Activated T-cell treated with anti-CD3 and anti-CD28 coated beads for 24 hours (primary cell): ENCODE measurements at places on chromosomes 5 and 9.

- DNase-seq: no peak
These were observed 58.2 kb downstream of the ESM1 start for GRCh38 chr5:54927097-54927746.

GRCh38 chr9:21994556-21995005 lies at the start of gene CDKN2B-AS1:
Gene CDKN2B-AS1, plus strand, starts transcription at chr9:21994791.
- no peak for DNase-seq

DNA sequence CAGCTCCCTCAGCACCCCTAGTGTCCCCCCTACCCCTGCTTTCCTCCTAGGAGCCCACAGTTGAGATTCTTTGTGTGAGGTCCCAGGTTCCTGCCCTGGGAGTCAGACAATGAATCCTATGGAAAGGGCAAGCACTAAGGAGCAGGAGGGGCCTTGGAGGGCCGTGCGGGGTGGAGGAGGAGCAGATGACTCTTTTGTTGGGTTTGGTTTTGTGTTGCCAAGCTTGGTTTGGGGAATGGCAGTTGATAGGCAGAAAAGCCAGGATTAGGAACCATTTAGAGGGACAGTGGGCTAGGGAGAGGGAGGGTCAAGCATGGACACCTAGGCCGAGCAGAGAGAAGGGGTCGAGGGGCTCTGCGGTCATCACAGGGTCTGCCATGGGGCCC lies 61.6 kb upstream of the SPTLC1 start:
- DNase-seq: no peak

DNA sequence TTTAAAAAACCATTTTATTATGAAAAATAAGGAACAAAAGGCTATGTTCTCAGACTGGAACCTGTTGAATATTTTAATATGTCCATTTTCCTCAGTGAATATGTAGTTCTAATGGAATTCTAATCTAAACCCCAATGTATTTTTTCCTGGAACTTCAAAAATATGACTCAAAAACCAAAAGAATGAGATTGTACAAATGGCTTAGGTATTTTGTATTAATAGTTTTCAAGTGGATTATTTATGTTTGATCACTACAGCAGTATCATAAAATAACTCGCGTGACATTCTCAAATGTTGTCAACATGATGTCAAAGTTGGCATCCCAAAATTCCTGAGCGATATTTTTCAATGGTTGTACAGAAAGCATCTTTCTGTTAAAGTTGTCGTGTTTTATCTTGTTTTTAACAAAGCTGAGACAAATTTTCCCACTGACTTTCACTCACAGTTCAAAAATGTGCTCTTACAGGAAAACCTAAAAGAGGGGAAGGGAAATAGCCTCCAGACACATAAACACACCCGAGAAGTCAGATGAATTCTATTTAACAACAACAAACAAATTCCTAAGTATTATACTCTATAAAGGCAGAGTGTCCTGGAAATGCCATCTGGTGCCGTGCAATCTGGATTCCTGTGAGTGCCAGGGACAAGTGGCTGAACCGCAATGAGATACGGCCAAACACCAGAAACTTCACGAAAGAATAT lies 68.1 kb upstream of the TAS2R1 start:
- DNase-seq: no peak

GRCh38 chr9:83449983-83450382 lies 88.2 kb downstream of the FRMD3 start:
- no peak for DNase-seq

DNA sequence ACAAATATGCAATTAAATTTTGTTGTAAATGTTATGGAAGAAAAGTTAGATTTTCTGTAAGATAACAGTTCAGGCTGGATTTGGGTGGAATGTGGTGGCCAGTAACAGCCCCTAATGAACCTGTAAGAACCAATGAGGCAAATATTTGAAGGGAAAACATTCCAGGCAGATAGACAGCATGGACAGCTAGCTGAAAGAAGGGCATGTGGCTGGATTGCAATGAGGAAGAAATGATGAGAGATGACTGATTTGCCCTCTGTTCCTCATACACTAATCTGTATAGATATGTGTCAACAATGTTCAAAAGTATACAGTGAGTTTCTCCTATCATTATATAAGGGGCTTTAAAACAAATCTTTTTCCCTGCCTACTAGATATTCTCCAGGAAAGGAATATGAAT lies 58.8 kb downstream of the MAN2A1 start:
- no peak for DNase-seq

GRCh38 chr5:96671441-96671840 lies 9.3 kb downstream of the CAST start:
- no peak for DNase-seq

DNA sequence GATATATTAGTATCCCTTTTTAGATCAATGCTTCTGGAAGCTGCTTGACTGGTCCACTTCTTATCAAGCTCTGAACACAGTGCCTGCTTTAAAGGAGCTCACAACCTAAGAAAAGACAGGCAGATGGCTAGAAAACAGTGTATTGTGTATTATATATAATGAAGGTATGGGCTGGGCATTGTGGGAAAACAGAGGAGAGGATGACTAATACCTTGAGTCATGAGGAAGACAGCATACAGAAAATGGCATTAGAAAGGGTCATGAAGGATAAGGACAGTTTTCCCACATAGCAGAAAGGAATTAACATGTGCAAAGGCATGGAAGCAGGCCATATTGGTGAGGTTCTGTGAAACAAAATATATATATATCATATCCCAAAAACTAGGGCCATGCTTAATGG lies 309.6 kb downstream of the MLLT3 start:
- no peak for DNase-seq

- DNase-seq: no peak
These were observed 52.4 kb downstream of the FANCC start for GRCh38 chr9:95264954-95265615.
